ENCODE measurements at places on chromosomes 4 and X. TPM values are rescaled to one million over a fixed set of nuclear protein-coding genes. Genes with fewer than 3 reads are reported as not detected.

GRCh38 chr4:143431526-143432257 is 81.8 kb upstream of the SMARCA5 start:
- DNase-seq, result no peak

DNA sequence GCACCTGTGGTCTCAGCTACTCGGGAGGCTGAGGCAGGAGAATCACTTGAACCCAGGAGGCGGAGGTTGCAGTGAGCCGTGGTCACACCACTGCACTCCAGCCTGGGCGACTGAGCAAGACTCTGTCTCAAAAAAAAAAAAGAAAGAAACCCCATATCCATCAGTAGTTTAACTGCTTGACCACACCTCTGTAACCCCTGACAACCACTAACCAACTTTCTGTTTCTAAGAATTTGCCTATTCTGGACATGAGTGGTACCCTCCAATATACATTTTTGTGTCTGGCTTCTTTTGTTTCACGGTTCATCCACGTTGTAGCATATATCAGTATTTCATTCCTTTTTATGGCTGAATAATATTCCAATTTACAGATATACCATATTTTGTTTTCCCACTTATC is 9.1 kb downstream of the PPAT start:
- no peak for DNase-seq

Gene CSTF2
- 24.9 TPM for total RNA-seq

DNA sequence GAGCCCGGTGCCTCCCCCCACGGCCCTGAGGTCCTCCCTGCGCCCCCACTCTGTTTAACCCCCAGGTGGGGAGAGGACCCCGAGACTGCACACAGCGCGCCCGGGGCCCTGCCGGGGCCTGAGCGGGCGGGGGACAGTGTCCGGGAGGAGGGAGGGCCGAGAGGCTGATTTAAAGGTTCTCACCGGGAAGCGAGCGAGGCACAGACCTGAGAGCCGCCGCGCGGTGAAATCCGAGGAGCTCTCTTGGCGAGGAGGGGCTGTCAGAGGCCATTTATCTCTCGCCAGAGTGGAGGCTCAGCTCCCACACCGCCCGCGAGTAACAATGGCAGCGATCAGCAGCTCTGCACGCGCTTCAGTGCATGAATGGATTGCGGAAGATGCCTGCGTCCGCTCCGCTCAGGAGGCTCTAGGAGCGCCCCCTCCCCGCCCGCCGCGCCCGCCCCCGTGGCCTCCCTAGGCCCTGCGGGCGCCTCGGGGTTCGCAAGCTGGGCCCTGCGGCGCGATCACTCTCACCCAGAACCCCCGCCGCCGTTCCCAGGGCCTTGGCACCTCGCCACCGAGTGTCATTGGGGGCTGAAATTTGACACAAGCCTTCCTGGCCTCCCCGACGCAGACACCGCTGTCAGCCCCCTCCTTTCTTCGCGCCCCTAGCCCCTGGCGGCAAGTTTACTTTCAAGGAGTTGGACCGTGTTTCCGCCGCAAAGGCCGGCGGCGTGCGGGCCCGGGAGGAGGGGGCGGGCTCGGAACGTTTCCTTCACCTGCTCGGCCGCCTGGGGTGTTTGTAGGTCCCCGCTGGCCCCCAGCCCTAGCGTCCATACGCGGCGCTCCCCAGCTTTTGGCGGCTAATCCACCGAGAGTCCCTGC is 48.7 kb upstream of the BCOR start:
- DNase-seq, result no peak

DNA sequence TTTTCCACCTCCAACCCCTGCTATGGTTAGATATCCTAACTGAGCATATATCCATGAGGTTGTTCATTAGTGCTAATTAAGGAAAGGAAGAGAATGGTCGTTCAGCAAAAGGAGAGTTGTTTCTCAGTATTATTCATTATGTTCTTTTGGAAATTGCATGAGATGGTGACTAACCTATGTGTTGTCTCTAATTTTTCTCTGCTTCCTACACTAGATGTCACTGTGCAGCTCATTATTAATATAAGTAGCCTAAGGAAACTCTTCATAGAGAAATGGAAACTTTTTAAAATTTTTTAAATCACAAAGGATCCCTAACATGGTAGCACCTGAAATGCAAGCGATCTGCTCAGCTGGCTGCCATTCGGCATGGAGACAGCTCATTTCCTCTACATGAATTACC is 67.7 kb upstream of the FAM9A start:
- DNase-seq, result no peak

Gene DOK7
- 0.20 TPM for total RNA-seq

GRCh38 chr4:186829097-186829496 is 105.4 kb upstream of the FAT1 start:
- no peak for DNase-seq

Gene PNMA6A
- 0.53 TPM for total RNA-seq

Gene CYLC1
- not detected for total RNA-seq

DNA sequence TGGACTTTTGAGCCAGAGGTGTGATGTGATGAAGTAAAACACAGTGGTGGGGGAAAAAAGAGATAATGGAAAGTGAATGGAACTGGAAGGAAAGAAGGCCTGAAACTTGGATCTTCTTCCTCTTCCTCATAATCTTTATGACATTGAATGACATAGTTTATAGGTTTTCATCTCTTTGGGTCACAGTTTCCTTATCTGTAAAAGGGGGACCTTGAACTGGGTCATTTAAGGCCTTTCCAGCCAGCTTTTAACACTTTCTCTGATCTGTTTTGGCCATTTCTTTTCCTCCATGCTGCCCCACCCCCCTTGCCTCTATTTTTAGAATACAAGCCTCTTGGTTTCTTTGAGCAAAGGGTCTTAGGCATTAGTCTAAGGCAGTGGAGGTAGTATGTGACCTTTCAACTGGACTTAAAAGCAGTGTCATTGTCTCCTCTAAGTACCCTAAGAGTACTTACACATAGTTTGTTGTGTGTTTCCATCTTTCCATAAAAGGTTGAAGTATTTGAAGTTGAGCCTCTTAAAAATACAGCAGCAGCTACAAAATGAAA is 7.8 kb downstream of the CPEB2 start:
- DNase-seq, result no peak
